ENCODE measurements at places on chromosomes 12 and 14. TPM values are rescaled to one million over a fixed set of nuclear protein-coding genes. Genes with fewer than 3 reads are reported as not detected.

CFAP54 gene
- 1.1 TPM for total RNA-seq

KLHDC2 gene
- total RNA-seq = 37.7 TPM

GPR137C gene
- 2.3 TPM for total RNA-seq

KRT74 gene
- not detected for total RNA-seq

All from LHCN-M2 (cell line).